ENCODE measurements at places on chromosomes 4 and X. TPM values are rescaled to one million over a fixed set of nuclear protein-coding genes. Genes with fewer than 3 reads are reported as not detected.

Gene BTC
- not detected for total RNA-seq

DNA sequence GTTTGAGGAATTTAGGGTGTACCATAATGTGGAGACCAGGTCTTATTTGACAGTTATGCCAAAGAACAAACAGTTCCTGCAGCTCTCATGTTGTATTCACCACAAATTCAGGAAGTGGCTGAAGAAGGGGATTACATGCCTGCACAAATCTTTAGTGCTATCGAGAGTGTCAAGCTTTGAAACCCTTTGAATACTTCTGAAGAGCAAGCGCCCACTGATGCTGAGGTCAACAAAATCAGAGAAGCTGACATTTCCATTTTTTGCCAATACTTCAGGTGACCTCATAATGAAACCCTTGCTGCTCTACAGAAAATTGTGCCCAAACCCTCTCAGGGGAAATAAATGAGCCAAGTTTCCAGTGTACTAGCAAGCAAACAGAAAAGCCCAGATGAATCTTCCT is 28.4 kb downstream of the PAK3 start:
- ATAC-seq = peak; percentile 65

DNA sequence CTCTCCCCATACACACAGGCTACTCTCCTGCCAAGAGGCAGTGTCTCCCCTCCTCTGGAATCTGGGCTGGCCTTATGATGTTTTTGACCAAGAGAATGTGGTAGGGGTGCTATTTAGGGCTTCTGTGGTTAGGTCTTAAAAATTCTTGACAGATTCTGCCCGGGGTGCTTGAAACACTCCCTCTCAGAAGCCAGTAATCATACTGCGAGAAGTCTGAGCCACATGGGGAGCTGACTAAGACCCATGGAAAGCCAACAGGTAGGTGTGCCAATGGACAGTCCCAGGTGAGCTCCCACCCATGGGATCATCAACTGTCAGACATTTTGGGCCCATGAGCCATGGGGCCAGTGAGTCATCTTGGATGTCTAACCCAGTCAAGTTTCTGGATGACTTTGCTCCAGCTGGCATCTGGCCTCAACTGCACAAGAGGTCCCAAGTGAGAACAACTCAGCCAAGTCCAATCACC is 315.7 kb downstream of the FBXW7 start:
- peak; percentile 96 for ATAC-seq

DNA sequence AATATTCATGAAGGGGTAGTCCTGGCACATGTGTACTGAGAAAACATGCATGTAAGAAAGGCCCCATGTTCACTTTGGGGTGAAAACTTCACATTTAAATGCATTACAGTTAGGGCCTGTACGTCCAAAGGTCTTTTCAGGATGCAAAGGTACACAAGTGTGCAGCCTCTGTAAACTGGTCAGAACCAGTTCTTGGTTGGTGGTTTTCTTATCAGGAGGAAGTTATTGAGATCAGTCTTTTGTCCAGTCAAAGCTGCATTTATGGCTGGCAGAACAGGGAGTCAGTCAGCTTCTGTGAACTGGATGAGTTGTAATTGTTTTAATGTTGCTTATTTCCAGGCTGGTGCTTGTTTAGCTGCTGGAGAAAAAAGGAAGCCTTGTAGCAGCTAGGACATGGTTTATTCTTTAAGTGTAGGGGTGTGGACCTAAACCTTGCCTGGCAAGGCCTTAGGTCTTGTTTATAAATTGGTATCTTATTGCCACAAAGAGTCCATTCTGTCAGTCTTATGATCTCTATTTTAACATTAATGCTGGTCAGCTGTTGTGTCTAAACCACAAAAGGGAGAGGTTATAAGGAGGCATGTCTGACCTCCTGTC is 1906.6 kb upstream of the TENM3 start:
- ATAC-seq = no peak

DNA sequence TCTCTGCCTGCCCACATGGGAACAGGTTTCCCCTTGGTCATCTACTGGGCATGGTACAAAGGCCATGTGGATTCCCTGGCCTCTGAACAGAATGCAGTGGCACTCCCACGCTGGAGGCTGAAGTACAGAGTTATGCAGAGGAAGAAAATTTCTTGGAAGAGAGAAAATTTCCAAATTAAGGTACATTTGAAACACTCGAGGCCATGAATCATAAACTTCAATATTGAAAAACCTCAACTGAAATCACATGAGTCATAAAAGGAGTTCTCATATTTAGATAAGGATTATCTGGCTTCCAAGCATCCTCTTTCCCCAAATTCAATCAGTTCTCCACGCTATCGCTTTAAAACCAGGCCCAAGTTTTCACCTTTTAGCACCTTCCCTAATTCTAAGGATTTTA is 28.1 kb upstream of the TXK start:
- peak; percentile 76 for ATAC-seq
